ENCODE measurements at places on chromosomes 11 and 22. TPM values are rescaled to one million over a fixed set of nuclear protein-coding genes. Genes with fewer than 3 reads are reported as not detected.
A peak's percentile ranks its signal among the peaks of the same experiment; 100 is the strongest.

OR51B5 gene
- 1.2 TPM for total RNA-seq

TEX12 gene
- 0.57 TPM for total RNA-seq

OR6A2 gene
- not detected for total RNA-seq

PTGDR2 gene
- total RNA-seq = 0.13 TPM

OR2AG1 gene
- total RNA-seq = not detected

NFAM1 gene
- 10.5 TPM for total RNA-seq

- no peak for DNase-seq
Measured at GRCh38 chr11:130426223-130426836, 2.1 kb downstream of the ADAMTS8 start.

DNA sequence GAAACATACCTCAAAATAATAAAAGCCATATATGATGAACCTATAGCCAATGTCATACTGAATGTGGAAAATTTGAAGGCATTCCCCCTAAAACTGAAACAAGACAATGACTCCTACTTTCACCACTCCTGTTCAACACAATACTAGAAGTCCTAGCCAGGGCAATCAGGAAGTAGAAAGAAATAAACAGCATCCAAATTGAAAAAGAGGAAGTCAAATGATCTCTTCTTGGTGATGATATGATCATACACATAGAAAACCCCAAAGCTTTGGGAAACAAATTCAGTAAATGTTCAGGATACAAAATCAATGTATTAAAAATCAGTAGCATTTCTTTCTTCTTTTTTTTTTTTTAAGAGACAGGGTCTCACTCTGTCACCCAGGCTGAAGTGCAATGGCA is 109.9 kb downstream of the DLG2 start:
- no peak for DNase-seq

GRCh38 chr11:22234743-22235142 is 41.9 kb downstream of the ANO5 start:
- DNase-seq = no peak

GRCh38 chr11:83033972-83034672 is 37.6 kb downstream of the RAB30 start:
- DNase-seq = no peak

DNA sequence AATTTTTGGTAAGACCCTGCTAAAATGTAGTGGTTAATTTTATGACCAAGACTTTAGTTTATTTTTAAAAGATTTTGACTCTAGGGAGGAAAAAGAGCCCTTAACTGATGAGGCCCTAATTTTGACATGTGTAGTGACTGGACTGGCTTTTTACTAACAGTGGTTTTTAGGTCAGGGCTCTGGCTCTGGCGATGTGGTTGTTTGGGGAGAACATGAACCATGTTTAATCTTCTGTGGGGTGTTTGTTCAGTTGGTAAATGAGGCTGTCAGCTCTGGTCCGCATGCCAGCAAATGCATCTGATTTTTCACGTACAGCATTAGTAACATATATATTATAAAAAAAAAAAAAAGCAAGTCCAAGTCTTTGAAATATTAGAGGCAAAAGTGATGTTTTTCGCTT is 104.3 kb downstream of the EXT2 start:
- DNase-seq = no peak

- DNase-seq = peak; percentile 63
Measured at GRCh38 chr11:27040302-27041115, at the start of gene BBOX1. TSS of gene BBOX1 (plus strand) at chr11:27040815. CDS start at chr11:27055431, 14,616 bp downstream.
